ENCODE measurements at places on chromosomes 7 and 10.

- no peak for DNase-seq
These were observed 27.8 kb downstream of the UNC5B start for GRCh38 chr10:71239946-71240795.

DNA sequence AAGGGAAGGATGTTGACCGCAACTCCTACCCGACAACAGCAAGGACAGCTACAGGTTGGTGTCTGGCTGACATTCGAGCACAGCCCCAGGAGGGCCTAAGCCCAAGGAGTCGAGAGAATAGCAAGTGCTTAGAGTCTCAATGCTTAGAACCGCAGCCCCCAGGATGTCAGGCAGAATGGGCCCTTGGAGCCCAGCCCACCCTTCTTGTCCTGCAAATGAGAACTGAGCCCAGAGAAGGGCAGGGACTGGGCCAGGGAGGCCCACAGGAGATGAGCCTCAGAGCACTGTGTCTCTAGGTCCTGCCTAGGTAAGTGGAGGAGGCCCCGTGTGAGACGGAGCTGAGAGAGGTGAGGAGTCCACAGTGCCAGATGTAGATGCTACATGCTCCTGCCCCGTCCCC, 173.3 kb upstream of the ZMIZ1 start:
- no peak for DNase-seq

GRCh38 chr10:121573538-121573941, 24.7 kb downstream of the FGFR2 start:
- no peak for DNase-seq

DNA sequence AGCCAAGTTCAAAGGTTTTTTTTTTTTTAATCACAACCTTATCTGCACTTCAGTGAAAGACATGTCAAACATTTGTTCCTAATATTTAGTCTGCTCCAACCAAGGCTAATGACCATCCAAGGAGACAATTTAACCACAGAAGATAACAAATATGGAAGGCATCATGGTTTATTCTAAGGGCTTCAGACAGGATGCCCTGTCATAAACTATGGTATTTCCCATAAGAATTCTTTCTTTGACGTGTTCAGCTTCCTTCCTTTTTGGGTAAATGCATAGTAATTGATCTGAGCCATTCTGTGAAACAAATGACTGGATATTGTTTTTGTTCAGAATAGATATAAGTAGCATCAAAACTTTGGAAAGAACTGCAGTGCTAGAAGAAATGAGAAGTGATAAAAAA, 326.5 kb upstream of the AOAH start:
- no peak for DNase-seq

GRCh38 chr10:79417731-79418130, 27.7 kb downstream of the ZCCHC24 start:
- DNase-seq: no peak

DNA sequence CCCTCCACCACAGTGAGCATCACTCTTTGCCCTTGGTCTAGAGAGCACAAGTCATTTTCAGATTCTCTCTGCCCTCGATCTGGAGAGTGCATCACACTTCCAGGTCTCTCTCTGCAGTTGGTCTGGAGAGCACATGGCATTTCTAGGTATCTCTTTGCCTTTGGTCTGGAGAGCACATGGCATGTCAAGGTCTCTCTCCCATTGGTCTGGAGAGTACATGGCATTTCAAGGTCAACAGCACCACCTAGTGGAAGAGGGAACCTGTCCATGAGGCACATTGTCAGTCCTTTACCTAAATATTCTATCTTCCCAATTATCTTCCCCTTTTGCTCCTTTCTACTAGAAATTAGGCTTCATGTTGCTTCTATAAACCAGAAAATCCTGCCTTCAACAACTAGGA, 1139.4 kb downstream of the XPNPEP1 start:
- DNase-seq: no peak

- no peak for DNase-seq
These were observed 37.2 kb downstream of the FAM149B1 start for GRCh38 chr10:73205081-73205480.

GRCh38 chr10:767211-767610, 77.7 kb upstream of the DIP2C start:
- DNase-seq: no peak

DNA sequence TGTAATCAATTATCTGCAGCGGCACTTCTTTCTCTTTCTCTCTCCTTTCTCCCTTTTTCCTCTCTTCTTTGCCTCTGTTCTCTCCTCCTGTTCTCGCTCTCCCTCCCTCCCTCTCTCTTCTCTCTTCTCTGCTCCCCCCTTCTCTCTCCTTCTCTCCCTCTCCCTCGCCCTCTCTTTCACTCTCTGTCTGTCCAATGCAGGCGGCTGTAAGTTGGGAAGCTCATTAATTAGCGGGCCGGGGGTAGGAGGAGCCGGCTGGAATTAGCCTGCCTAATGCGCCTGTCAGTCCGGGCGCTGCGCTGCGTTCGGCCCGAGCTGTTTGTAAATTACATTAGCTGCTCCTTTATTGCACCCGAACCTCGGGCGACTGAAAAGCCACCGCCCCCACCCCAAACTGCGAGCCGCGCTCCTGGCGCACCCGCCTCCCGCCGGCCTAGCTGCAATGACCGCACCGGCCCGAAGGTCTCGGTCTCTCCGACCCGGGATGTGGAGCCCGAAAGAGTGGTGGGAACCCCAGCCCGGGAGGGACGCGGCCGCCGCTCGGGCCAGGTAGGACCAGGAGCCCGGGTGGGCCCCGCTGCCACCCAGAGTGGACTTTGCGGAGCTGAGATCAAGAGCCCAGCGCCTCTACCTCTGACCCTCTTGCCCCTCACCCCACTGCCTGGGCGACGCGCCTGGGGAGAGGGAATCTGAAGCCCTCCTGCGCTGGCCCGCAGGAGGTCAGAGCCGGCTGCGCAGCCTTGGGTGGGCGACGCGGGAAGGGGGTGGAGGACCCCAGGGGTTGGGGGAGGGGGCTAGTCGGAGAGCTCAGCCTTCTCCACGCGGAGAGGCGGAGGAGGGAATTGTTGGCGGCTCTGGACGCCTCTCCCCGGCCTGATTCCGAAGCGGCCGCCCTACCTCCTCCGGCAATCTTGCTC, at the start of gene LBX1:
TSS of gene LBX1 (minus strand) at position 198 of the 917 bp plus-strand sequence. CDS start 648 bp downstream, outside the sequence.
- DNase-seq: no peak

DNA sequence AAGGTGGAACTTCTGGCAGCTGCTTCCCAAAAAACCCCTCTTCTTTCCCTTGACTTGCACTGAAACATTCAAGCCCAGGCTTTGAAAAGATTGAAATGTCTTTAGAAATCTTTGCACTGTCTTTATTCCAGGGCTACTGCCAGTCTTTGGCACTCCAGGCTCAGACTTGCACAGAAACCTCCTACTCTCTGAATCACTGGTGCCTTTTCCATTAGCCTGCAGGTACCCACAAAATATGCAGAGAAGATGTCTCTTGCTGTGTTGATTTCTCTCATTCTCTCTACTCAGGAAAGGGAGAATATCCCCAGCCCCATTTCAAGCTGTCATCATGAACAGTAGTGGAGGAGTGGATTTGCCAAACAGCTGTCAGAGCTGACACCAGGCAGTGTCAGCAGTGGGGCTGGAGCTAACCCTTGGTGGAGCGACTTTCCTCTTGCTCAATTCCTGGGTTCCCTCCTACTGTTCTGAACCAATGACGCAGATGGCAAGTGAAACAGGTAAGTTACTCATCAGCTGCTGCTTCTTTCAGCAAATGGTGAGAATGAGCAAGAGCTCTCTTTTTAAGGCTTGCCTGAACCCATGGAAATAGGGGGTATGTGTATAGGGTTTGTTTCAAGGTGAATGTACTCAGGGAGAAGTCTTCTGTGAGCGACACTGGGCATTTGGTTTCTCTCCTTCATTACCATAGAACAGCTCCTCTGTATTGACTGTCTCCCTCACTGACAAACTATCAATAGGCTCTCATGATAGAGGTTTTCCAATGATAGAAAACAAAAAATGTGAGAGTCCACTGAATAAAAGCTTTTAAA, 362.4 kb downstream of the ADRA2A start:
- DNase-seq: no peak

- no peak for DNase-seq
These were observed 81.7 kb upstream of the HECTD2 start for GRCh38 chr10:91328320-91328984.

- no peak for DNase-seq
These were observed 247.0 kb downstream of the SORCS1 start for GRCh38 chr10:106917452-106918055.

- no peak for DNase-seq
These were observed 6.6 kb downstream of the CPA2 start for GRCh38 chr7:130273081-130273932.

GRCh38 chr10:124316326-124316725, 102.4 kb downstream of the OAT start:
- DNase-seq: no peak

- DNase-seq: no peak
These were observed 41.0 kb downstream of the CDK1 start for GRCh38 chr10:60819271-60819670.

DNA sequence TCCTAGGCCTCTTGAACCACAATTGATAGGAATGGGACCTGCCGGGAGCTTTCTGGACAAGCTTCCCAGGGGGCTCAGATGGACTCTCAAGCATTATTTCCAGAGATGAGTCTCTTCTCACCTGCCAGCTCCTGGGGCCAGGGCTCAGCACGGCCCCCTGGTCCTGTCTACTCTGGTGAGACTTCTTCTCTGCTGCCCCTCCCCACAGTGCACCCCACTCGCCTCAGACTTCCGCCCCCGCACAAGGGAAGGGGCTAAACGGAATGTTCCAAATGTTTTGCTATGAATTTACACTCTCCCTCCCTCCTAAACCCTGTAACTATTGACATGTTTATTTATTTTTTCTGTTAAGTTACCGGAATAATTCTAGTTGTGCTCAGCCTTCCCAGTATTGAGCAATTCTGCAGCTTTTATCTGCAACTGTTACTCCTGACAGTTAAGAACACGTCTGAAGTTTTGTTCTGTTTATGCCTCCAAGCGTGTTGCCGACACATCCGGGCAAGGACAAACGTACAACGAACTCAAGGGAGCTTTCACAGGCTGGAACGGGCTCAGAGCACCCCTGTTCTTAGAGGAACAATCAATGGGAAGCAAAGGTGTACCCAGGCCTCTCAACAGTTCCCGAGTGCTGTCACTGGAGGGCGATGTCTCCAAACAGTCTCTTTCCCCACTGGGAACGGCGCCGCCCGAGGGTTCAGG, 55.2 kb downstream of the FHIP2A start:
- peak; percentile 44 for DNase-seq

- DNase-seq: no peak
These were observed 20.4 kb downstream of the GIMAP4 start for GRCh38 chr7:150587551-150587950.

- no peak for DNase-seq
These were observed 36.7 kb upstream of the SLIT1 start for GRCh38 chr10:97222326-97222961.

DNA sequence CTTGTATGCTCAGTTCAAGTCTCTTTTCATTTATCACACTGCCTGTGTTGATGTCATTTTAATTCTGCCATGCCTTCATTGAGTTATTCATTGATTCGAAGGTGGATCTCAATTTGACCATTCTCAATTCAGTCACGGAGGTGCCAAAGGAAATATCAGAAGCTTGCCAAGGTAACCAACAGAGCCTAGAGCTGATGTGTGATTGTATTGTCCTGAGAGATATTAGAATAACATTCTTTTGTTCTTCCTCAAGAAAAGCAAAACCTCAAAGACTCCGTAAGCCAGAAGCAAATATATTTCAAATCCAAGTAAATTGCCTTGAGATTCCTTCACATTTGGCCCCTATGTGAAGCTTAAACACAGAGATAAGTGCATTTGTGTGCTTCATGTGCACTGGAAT, 345.3 kb downstream of the CXCL12 start:
- no peak for DNase-seq

DNA sequence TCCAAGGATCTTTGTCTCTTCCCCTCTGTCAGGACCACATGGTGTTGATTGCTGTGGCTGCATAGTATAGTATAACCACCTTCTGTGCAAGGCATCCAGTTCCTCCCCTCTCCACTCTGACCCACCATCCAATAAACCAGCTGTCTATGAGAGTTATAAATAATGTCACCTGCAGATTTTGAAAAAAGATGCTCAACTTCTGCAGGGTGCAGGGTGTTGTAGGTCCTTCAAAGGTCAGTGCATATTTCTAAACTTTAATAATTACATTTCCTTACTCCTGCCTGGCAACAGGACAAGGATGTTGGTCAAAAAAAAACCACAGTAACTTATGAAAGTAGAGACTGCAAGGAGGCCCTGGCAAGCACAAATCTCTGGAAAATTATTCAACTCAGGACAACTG, 166.2 kb downstream of the PKD1L1 start:
- DNase-seq: no peak

- DNase-seq: no peak
These were observed 284.2 kb downstream of the MTERF1 start for GRCh38 chr7:91596287-91596686.

DNA sequence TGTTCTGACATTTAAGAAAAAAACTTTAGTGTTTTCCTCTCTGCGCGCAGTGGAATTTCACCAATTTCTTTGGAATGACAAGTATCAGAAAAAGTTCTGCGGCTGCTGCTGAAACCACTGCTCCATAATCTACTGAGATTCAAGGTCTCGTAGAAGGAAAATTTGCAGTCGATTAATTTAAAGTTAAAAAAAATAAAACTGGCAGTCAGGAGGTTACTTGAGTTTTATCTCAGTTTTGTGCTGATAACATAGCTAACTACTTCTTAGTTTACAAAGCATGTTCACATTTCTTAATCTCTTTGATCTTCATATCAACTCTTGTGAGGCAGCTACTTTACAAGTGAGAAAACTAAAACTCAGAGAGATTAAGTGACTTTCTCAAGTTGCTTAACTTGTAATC, 18.2 kb upstream of the CALD1 start:
- no peak for DNase-seq

DNA sequence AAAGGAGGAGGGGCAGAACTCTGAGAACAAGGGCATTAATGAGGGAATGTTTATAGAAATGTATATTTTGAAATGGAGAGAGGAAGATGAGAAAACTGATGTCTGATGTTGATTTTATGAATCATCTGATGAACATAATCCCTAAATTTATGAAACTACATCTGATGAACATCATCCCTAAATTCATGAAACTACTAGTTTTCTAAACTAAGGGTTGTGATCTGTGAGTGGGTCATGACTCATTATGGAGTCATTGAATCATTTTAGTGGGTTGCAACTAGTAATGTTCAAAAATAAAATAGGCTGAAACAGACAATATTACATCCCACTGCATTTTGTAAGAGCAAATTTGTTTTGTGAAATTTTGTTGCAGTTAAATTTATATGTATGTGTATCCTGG, 442.6 kb upstream of the TEX47 start:
- no peak for DNase-seq

GRCh38 chr10:22693371-22693784, 21.0 kb downstream of the PIP4K2A start:
- no peak for DNase-seq

DNA sequence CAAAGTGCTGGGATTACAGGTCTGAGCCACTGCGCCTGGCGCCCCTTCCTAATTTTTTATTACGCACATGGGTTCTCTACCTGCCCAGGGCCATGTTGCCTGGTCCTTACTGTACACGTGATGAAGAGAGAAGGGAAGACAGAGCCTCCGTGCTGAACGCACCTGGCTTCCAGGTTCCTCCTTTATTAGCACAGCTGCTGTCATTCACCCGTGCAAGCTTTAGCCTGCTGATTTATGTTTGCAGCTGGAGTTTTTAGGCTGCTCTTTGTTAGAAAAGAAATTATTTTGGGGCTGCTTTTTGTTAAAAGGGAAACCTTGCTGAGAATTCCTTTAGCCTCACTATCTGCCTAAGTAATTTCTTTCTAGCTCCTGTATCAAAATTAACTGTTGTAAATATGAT, 417.0 kb downstream of the CALN1 start:
- no peak for DNase-seq

GRCh38 chr7:37128327-37129034, 320.2 kb downstream of the ELMO1 start:
- no peak for DNase-seq
